NCI-H2081 treated with DMSO at 0.1 percent for 48 hours (cell line): ENCODE measurements at places on chromosomes 12 and 14.

DNA sequence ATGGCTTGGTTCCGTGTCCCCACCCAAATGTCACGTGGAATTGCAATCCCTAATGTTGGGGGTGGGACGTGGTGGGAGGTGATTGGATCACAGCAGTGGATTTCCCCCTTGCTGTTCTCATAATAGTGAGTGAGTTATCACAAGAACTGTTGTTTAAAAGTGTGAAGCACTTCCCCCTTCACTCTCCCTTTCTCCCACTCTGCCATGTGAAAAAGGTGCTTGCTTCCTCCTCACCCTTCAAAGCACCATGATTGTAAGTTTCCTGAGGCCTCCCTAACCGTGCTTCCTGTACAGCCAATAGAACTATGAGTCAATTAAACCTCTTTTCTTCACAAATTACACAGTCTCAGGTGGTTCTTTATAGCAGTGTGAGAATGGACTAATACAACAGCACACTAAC, 5.3 kb upstream of the CEP128 start:
- DNase-seq = no peak

DNA sequence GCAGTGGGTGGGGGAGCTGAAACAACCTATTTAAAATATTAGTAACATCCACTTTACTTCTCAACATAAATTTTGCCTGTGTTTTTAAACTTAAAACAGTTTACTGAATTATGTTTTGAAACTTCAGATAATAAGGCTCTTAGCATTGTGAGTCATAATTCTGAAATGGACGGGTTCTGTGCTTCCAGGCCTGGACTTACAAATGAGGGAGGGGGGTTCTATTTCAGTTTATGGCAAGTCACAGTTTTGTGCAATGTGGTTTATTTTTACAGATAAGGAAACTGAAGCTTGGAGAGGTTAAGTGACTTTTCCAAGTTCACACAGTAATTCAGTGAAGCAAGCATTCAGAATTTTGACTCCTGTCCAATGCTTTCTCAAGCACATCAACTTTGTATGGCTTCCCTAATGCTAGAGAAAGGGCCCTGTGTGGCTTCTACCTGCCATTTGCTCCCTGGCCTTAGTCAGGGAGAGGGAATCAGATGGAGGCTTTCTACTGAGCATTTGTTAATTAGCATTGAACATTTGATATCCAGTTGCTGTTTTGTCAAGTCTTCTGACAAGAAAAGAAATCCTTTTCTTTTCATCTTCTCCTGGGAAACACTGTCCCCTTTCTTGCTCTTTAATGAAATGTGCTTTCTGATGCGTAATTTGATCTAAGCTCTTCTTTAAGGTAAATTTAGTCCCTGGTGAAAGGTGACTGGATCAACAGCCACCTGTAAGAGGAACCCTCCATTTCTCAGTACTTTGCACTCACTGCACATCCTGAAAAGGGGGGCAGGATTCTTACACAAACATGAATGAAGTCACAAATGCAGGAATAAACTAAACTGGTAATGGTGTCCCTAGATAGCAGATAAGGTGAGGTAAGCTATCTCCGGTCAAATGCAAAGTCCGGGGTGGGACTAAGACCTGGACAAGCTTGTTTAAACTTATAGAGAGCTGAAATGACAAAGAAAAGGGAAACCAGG, 2.5 kb upstream of the SALL2 start:
- no peak for DNase-seq

- DNase-seq = no peak
Observed at GRCh38 chr12:85007836-85008235, 28.2 kb downstream of the TSPAN19 start.

GRCh38 chr12:115267464-115267863, 583.5 kb upstream of the TBX3 start:
- no peak for DNase-seq

DNA sequence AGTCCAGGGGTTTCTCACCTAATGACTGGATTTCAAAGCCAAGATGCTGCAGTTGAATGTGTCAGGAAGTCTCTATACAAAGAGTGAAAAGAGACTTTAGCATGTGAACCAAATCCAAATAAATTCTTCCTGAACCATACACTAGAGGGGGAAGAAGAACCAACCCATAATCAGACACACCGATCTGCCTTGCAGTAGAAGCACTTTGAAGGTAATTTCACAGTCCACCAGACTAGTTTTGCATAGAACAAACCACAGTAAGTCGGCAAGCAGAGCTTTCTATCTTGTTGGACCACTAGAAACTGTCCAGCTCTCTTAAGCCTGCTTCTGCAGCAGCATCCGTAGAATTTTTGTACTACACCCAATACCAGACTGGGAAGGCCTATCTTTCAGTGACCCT, 39.3 kb downstream of the FIGNL2 start:
- DNase-seq = no peak

GRCh38 chr12:33560653-33561208, 121.1 kb upstream of the SYT10 start:
- no peak for DNase-seq
